Pancreas (tissue), 10 donors: ENCODE measurements at places on chromosomes 16 and 17. TPM values are rescaled to one million over a fixed set of nuclear protein-coding genes. Genes with fewer than 3 reads are reported as not detected.
A peak's percentile ranks its signal among the peaks of the same experiment; 100 is the strongest.

GRCh38 chr17:46931596-46931995, 8.6 kb downstream of the GOSR2 start:
- no peak for DNase-seq

Gene ABCC6
- 14.9 TPM for total RNA-seq

- no peak for DNase-seq
These were observed 22.9 kb downstream of the SOCS1 start for GRCh38 chr16:11232852-11233726.

Gene CDH16
- total RNA-seq, result not detected

GRCh38 chr17:79073016-79073705, 1.5 kb upstream of the ENGASE start:
- peak; percentile 33 for DNase-seq

- no peak for DNase-seq
These were observed 2.9 kb downstream of the ZNF750 start for GRCh38 chr17:82836823-82837357.

DNA sequence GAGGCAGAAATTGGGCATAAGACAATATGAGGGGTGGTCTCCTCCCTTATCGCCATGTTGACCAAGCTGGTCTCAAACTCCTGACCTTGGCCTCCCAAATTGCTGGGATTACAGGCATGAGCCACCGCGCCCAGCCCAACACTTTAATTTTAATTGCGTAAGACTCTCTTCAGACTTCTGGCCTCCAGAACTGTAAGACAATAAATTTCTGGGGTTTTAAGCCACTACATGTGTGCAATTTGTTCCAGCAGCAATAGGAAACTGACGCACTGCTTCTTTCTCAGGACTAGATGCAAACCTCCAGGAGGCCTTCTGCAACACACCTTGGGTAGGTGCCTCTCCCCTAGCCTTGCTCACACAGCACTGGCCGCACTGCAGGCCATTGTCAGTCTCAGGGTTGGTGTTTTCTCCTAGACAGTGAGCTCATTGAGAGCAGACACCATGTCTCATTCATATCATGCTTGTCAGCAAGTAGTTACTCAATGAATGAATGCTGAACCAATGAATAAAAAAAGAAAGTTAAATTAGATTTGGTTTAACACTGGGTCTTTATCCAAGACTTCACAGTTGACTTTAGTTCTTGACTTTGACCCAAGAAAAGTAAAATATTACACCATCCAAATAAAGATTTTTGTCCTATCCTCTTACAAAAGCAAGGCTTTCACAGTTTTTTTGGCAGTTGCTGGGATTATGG, 5.5 kb upstream of the ACSF2 start:
- DNase-seq, result no peak

GRCh38 chr17:49020609-49021008, 23.4 kb downstream of the IGF2BP1 start:
- no peak for DNase-seq

DNA sequence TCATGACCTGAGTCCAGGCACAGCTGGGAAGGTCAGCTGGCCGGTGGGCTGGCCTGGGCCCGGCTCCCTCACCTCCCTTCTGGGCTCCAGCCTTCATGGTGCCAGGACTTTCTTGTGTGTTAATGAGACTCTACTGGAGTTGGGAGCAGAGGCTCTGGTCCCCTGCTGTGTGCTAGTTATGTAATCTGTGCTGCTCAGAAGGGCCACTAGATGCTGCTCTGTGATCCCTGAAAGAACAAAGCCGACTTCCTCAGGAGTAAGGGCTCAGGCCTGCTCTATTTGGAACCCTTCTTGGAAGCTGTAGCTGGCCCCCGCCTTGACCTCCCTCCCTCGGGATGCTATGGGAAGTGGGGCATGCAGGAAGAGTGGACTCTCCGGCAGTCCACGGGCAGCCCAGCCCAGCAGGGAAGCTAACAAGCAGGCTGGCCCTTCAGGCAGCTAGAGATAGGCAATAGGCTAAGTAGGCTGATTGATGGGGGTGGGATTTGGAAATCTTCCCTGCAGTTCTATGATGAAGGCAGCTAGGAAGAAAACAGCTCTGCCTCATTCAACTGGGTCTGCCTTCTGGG, 3.3 kb upstream of the CDK5R1 start:
- peak; percentile 44 for DNase-seq

Gene AOC2
- 0.37 TPM for total RNA-seq

- DNase-seq, result peak; percentile 45
These were observed 837 bp upstream of the PER1 start for GRCh38 chr17:8153031-8153451.

- DNase-seq, result no peak
These were observed 26.2 kb upstream of the AXIN2 start for GRCh38 chr17:65587534-65588180.

DNA sequence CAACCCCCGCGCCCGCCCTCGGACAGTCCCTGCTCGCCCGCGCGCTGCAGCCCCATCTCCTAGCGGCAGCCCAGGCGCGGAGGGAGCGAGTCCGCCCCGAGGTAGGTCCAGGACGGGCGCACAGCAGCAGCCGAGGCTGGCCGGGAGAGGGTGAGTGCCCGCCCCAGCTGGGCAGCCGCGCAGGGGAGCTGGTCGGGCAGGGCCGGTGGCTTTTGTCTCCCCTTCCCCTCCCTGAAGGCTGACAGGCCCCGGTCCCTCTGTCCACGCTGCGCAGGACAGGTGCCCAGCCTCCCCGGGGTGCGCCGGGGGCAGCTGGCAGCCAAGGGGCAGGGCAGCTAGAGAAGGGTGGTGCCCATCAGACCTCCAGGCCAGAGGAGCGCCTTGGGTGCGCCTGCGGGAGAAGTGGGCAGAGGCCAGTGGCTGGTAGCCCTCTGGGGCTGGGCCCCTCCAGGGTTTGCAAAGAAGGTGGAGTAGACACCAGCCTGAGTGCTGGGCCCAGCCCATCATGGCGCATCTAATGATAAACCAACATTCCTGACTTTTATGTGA, 278 bp downstream of the ITGB4 start:
- DNase-seq, result no peak

Gene LPO
- total RNA-seq, result not detected

Gene XAF1
- 4.3 TPM for total RNA-seq

Gene RHOT2
- total RNA-seq, result 45.3 TPM

GRCh38 chr16:59848296-59848695, 1114.2 kb upstream of the GOT2 start:
- DNase-seq, result no peak

GRCh38 chr17:41913798-41914197, 5.0 kb downstream of the ACLY start:
- DNase-seq, result no peak

Gene TP53TG3B
- total RNA-seq, result not detected

- DNase-seq, result peak; percentile 39
These were observed 6.2 kb downstream of the NAT9 start for GRCh38 chr17:74769856-74770497.

GRCh38 chr16:22297114-22297870, at the start of gene POLR3E:
TSS of gene POLR3E (plus strand) at chr16:22297409. CDS start at chr16:22302969, 5,560 bp downstream.
- peak; percentile 97 for DNase-seq

- no peak for DNase-seq
These were observed 16.0 kb upstream of the SLC47A1 start for GRCh38 chr17:19517699-19518098.

Gene NPIPB12
- total RNA-seq, result 16.1 TPM

DNA sequence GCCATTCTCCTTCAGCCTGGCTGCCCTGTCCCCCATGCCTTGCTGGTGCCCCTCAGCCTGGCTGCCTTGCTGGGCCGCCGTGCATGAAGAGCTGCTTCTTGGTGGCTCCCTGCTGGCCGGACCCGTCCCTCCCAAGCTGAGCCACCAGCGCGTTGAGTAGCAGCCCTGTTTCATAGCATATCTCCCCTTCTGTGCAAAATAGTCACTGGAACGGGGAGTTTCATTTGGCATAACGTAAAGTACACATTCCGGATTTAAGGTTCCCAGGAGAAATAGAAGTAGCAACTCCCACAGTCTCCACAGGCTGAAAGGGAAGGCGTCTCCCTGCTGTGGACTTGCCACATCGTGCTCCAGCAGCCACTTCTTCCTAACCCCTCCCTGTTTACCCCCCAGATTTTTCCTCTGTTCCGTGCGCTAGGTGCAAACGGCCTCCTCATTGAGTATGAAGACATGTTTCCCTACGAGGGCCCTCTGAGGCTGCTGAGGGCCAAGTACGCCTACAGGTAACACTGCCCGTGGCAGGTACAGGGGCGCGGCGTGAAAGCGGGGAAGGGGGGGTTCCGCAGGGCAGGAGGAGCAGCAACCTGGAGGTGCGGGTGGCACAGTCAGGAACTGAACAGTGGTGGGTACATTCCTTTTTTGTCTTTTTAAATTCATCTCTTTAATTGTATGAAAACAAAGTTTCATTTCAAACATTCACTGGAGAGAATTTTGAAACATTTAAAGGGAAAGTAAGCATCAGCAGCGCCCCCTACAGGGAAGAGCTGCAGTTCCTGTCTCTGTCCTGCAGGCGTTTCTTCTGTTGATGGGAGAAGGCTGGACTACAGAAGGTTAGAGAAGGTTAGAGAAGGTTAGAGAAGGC, 5.8 kb upstream of the OGFOD3 start:
- no peak for DNase-seq

DNA sequence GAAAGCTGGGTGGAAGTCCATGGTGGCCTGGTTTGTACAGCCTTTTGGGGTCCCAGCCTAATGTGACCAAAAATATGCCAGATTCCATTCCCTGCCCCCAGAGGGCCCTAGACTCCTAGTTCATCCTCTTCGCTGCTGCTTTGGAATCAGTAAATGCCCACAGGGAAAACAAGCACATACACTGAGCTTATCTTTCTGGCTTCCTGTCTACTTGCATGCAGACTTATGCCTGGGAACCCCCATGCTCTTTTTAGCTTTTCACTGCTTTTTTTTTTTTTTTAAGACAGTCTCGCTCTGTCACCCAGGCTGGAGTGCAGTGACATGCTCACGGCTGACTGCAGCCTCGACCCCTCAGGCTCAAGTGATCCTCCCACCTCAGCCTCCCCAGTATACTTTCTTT, 6.2 kb upstream of the CD300LG start:
- no peak for DNase-seq

Gene MYH1
- total RNA-seq, result not detected

DNA sequence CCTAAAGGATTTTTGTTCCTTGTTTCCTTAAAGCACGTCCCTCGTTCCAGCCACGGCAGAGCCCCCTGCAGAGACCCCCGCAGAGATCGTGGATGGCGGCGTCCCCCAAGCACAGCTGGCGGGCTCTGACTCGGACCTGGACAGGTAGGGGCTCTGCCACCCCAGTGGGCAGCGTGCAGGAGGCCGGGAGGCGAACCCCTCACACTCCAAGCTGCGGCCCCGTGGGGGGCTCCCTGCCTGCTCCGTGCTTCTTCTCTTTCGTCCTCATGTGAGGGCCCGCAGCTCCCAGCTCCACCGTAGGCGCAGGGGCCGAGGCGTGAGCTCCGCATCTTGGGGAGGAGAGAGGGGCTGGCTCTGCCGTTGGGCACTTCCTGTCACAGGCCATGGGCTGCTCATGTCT, 8.5 kb downstream of the TELO2 start:
- no peak for DNase-seq

DNA sequence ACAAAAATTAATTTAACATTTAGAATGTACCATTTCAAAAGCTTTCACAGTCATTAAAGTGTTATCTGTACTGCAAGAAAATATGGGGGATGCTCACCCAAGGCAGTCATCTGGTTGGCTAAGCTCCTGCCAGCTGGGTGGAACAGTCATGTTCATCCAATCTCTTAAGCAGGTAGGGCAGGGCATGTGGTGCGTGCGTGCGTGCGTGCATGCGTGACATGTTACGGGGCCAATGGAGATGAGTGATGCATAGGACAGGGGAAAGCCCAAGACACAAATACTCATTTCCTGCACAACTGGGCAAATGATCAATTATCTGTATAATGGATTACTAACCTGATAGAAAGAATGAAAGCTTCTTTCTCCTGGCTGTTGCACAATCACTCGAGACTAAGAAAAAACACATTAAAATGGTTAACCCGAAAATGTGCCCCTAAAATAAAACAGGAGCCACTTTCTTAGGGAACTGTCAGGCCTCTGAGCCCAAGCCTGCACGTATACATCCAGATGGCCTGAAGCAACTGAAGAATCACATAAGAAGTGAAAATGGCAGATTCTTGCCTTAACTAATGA, 104.4 kb downstream of the MYO1D start:
- no peak for DNase-seq

GRCh38 chr17:72518753-72519597, 398.2 kb downstream of the SOX9 start:
- peak; percentile 72 for DNase-seq

GRCh38 chr17:72222661-72223380, 102.0 kb downstream of the SOX9 start:
- no peak for DNase-seq

Gene SLC16A6
- total RNA-seq, result 0.09 TPM

Gene PLXDC1
- total RNA-seq, result 3.2 TPM

Gene MYH3
- total RNA-seq, result 1.4 TPM

Gene CDH11
- total RNA-seq, result 3.4 TPM

DNA sequence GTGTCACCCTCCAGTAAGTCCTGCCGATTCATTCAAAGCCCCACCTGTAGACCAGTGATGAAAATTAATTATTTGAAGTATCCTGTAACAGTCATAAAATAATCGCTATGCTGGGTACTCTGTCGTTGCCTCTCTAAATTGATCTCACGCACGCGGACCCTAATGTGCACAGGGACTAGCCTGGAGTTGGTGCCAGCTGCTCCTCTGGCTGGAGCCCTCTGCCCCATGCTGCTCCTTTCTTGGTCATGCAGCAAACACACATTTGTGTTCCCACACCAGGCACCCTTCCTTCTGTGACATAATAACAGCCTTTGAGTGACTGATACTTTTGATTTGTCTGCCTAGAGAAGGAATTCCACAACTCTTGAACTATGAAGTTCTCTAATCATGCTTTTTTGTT, 16.0 kb downstream of the RAB11FIP3 start:
- DNase-seq, result no peak

Gene KANSL1
- 35.3 TPM for total RNA-seq

DNA sequence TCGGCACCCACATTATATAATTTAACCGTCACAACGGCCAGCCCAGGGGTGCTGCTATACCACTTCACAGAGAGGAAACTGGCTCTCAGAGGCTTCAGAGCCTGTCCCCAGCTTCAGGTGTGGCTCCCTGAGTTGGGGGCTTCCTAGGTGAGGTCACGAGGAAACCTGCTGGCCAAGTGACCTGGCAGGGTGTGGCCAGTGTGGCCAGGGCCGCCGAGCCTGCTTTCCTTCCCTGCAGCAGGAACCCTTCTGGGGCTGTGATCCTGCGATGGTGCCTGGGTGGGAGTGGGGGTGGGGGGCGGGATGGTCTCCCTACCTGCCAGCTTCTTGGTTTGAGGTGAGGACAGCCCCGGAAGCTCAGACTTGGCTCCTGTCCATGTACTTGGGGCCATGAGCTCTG, 39.9 kb downstream of the ADCY7 start:
- peak; percentile 8 for DNase-seq

Gene PIMREG
- total RNA-seq, result not detected

Gene C16orf54
- total RNA-seq, result 0.61 TPM
